ENCODE measurements at places on chromosomes 11 and 22.

DNA sequence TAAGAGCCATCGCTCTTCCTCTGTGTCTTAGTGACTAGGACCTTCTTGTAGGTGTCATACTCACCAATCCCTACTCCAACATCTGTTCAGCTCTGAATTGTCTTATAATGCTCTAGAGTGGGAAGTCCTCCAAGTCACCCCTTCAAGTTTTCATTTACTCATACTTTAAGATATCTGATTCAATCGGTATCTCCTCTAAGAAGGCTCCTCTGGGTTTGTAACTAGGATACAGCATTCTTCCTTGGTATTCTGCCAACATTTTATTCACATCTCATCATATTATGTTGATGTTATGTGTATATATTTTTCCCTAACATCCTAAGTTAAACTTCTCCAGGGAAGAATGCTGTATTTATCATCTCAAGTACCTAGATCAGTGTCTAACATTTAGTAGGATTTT lies 662.1 kb downstream of the NTM start:
- no peak for DNase-seq

- no peak for DNase-seq
Observed at GRCh38 chr11:15159085-15159484, 44.4 kb downstream of the INSC start.

- peak; percentile 45 for DNase-seq
Observed at GRCh38 chr11:17063171-17064002, 14.1 kb downstream of the RPS13 start.

- no peak for DNase-seq
Observed at GRCh38 chr11:121405646-121406045, 46.5 kb upstream of the SORL1 start.

DNA sequence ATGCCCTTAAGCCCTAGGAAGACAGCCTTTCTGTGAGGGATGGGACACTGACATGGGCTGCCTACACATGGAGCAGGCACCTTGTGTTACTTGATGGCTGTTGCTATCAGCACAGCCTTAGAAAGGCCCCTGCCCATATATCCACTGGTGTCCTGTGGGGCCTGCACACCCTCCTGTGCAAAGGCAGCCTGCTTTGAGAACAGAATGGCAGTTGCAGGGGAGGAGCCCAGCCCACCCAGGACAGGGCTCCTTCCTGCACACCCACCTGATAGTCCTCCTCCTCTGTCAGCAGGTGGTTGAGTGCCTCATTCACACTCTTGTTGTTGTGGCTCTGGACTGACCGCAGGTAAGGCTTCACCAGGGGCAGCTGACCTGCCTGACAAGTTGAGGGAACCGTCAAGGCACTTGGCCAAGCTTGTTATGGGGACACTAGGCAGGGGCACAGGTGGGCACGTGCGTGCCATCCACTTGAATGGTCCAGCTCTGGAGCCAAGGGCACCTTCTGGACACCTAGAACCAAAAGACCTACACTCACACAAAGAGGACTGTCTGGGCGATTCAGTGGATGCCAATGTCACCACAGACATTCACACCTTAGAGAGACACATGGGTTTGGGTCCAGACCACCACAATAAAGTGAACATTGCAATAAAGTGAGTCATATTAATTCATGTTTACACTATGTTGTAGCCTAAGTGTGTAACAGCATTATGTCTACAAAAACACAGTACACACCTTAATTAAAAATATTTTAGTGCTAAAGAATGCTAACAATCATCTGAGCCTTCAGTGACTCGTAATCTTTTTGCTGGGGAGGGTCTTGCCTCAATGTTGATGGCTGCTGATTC lies 9.4 kb upstream of the SLC25A1 start:
- DNase-seq, result no peak

DNA sequence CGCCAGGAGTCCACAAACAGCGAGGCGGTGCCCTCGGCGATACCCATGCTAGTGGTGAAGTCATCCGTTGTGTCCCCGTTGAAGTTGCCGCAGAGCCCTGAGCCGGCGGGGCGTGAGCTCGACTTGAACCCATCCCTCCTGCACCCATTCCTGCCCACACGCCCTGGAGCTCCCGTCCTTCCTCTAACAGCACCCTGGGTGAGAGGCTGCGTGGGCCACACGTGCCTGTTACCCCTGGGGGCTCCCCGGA lies 8.3 kb downstream of the MUC6 start:
- no peak for DNase-seq

DNA sequence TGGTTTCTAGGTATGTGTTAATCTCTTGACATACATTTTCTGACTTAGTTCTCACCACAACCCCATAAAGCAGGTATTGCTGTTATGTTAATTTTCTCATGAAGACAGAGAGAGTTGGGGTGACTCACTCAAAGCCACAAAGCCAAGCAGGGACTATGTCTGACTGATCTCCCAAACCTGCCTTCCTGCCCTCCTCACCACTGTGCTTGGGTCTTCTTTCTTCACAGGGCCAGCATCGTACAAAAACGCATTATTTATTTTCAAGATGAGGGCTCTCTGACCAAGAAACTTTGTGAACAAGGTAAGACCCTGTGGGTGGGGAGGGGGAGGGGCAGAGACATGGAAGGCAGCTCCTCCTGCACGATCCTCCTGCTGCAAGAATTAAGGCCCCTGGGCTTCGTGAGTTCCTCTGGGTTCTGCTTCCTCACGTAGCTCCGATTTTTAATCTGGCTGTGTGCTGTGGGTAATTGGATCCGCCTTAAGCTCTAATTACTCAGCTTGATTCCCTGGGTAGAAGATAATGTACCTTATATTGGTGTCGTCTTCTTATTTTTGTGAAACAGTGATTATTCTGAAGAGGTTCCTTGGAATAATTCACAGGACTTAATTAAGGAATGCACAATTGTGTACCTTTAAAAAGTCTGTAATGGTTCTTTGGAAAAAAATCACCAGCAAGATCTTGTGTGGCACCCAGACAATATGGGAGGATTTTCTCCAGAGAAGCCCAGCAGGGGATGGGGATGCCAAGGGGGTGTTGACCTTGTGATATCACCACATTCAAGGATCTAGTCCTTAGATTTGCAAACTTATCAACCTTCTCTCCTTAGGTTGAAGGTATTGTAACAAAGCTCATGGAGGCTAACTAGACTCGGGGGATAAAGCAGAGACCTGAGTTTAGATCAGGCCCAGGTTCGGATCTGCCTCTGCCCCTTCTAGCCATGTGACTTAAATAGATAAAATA lies 112.9 kb downstream of the SPON1 start:
- DNase-seq, result no peak

Data from NCI-H1092 treated with DMSO at 0.1 percent for 48 hours (cell line).